Fibroblast of skin of scalp (primary cell): ENCODE measurements at places on chromosomes 2 and 18.
A peak's percentile ranks its signal among the peaks of the same experiment; 100 is the strongest.

- peak; percentile 26 for DNase-seq
These were observed 335 bp downstream of the TRAK2 start for GRCh38 chr2:201450954-201451291.

- no peak for DNase-seq
These were observed 42.2 kb upstream of the SMAD7 start for GRCh38 chr18:48992791-48993555.

DNA sequence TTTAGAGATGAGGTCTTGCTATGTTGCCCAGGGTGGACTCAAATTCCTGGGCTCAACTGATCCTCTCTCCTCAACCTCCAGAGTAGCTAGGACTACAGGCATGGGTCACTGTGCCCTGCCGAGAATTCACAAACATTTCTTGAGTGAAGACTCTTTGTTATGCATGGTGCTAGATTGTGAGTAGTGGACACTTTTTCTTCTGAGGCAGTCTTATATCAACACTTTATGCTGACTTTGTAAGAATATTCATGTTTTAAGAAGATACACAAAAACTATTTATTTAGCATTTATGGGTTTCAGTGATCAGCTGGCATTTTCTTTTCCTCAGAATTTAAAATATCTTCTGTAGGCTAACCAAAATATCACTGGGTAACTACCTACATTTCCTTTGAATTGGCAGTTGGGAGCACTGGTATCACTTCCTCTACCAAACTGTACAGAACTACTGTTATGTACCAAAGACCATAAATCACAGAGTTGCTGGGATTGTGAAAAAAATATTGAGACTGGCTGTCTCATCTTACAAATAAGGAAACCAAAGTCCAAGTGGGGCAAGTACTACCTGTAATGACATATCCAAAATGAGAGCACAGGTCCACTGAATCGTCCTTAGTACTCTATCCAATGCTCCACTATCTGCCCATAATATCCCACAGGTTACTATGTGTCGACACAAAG, 34.0 kb downstream of the DOCK10 start:
- no peak for DNase-seq

DNA sequence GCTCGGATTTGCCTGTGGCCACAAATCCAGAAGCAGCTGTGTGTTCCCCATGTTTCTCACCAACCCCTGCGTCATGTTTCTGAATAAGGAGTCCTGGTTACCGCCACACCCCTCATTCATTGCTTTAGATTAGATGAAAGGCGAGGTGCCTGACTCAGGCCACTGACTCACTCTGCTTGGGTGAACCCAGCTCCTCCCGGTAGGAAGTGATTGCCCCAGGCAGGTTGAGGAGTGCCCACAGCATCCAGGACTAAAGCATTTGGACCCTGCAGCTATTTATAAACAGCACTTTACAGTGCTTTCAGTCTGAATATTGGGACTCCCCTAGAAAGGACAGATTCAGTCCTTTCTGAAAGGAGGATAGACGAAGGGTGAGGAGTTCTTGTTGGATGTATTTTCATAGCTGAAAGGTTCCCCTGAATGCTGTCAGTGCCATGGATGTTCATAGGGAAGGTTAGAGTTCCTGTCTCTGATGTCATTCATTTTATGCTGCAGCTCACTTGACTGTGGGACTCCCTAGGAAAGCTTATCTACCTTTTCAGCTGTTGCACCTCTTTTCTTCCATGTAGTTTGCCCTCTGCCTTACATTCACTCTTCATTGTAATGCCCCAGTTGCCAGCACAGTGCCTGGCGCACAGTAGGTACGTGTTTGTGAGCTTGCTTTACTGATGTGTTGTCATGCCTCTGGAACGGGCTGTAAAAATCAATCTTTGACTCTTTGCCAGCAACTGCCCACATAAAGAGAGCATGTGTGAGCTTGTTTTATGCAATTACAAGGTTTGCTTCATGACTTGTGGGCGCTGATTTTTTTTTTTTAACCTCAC, 14.9 kb downstream of the ITGA6 start:
- DNase-seq: peak; percentile 27

GRCh38 chr2:45902380-45902779, 250.9 kb downstream of the PRKCE start:
- DNase-seq: no peak

GRCh38 chr2:71713581-71714580, 260.5 kb downstream of the DYSF start:
- no peak for DNase-seq

GRCh38 chr18:64993695-64994094, 757.1 kb upstream of the CDH7 start:
- no peak for DNase-seq

DNA sequence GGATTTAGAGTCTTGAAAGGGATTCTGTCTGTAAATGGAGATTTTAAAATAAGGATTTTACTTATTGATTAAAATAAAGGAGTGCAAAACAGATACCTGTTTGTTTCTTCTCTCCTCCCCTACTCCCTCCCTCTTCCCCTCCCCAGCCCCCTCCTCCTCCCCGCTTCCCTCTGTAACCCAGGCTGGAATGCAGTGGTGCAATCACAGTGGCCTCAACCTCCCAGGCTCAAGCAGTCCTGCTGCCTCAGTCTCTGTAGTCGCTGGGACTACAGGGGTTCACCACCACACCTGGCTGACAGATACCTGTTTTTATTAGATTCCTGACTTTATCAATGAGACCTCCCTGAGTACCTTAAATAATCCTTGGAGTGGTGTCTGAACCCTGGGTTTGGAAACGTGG, 57.1 kb downstream of the OXER1 start:
- DNase-seq: no peak

DNA sequence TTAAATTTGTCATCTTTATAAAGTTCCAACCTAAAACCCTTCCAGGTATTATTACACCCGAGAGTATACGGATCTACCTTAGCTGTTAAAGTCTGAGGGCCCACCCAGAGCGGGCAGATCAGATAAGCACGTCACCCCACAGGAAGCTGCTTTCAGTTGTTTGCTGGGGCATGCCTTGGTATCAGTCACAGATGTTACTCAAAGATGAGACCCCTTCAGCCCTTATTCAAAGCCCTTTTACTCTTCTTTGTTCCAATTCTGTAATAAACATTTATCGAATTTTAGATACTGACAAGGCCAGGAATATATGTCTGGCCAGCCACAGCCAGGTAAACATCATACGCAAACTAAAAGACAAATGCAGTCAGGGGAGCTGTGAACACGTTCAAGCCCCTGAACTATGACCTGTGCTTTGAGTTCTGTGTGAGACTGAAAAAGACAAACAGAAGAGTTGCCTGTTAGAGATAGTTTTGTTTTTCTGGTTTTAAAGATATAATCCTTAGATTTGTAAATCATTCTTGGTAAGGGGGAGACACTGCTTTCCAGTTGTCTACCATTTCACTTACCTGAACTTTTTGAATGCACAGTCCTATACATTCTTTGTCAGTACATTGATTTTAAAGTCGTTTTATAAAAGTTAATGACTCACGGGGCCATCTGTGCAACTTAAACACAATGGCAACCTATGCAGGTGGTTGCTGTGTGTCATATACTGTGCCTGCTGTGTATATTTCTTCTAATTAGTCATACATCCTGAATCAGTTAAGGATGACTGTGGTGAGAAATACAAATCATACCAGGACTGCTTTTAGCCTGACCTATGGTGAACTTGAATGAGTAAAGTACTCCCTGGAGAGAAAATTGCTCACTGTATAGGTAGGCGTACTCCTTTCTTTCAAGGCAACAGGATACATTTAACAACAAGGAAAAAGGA, 100.5 kb upstream of the ITPRID2 start:
- DNase-seq: peak; percentile 90

- DNase-seq: no peak
These were observed 309.5 kb downstream of the ALK start for GRCh38 chr2:29611850-29612249.

DNA sequence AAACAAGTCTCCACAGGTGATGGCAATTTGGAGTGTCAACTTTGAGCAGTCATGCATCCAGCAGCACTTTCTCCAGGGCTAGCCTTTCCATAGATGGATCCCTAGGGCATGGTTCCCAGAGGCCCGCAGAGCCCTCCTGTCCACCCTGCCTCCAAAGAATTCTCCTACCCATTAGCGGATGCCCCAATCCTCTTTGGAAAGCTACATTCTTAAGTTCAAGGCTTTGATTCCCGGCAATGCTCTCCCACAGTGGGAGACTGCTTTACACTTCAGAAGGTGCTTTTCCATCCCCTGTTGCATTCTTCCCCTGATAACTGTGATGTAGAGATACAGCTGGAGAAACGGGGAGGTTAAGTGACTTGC, 61.3 kb downstream of the ACAA2 start:
- DNase-seq: no peak

GRCh38 chr2:122307763-122308162, 552.3 kb downstream of the TSN start:
- DNase-seq: no peak

GRCh38 chr2:66324909-66325528, 109.9 kb upstream of the MEIS1 start:
- no peak for DNase-seq

DNA sequence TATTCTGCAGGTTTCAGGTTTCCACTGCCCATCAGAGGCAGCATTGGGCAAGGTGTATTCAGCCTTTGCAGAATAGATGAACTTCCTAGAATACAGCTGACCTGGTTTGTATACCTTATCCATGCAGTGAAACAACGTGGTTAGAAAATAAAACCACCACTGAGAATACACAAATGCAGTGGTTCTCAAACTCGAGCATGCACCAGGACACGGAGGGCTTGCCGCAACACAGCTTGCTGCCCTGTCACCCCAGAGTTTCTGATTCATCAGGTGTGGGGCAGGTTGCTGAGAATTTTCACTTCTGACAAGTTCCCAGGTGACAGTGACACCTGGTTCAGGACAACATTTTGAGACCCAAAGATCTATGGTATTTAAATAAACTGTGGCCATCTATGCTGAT, 23.4 kb upstream of the C1D start:
- DNase-seq: no peak

DNA sequence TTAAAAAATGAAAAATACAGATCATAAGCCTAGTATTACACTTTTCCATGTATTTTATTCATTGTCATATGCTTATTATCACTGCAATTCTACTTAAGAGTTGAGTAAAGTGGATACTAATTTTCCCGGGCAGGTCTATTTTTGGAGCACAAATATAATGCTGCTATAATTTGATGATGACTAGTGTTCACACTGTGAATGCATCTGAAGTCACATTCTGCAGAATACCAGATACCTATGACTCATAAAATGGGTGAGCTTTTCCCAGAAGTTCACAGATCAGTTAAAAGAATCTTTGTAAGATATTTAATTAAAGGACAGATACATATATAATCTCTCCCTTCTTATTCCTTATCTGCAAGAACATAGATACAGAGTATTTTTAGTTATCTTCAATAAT, 79.8 kb upstream of the MC4R start:
- DNase-seq: peak; percentile 85

- no peak for DNase-seq
These were observed 31.0 kb downstream of the PXDN start for GRCh38 chr2:1713142-1713838.

DNA sequence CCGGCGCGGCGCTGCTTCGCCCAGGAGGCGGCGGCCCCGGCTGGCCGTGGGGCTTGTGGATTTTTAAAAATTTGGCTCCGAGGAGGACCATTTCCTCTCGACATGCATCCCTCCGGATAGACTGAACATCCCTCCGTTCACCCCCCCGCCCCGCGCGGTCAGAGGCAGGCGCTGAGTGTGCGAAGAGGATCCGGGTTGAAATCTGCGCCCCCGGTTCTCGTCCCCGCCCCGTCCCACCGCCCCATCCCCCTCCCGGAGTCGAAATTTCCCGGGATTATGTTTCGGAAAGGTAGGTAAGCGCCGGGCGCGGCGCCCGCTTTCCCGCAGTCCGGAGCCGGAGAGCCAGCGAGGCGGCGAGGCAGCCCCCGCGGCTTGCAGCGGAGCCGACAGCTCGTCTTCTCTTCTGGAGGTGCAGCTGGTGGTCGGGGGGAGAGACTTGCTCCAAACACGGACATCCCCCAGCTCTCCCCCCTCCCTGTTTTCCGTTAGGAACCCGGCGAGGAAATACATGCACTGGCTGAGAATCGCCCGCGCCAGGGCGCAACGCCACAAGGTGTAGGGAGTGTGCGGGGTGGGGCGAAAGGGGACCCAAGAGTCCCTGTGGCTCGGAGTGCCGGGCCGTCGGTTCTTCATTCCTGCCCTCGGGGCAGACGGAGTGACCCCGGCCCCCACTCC, at the start of gene PRKCE:
PRKCE (plus strand) TSS at position 261 of the 675 bp plus-strand sequence.
- DNase-seq: no peak

GRCh38 chr2:113039158-113039557, 13.5 kb downstream of the IL36B start:
- DNase-seq: no peak

DNA sequence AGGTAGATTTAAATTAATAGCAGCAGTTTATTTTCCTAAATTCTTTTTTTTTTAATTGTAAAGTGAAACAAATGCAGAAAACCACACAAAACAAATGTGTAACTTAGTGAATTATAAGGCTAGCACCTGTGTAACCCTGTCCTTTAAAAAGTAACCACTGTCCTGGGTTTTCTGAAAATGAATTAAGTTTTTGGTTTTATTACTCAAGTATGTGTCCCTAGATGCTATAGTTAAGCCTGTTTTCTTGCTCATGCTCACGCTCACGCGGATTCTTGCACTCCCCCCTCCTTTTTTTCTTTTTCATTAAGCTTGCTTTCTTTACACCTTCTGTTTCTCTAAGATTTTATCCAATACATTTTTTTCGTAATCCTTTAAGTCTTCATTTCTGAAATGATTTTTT, 207.7 kb upstream of the STON1 start:
- no peak for DNase-seq

GRCh38 chr2:165544897-165545296, 75.4 kb downstream of the CSRNP3 start:
- DNase-seq: no peak

- DNase-seq: peak; percentile 84
These were observed 493.8 kb upstream of the NRP2 start for GRCh38 chr2:205188239-205189138.
